ENCODE measurements at places on chromosomes 6 and 20. TPM values are rescaled to one million over a fixed set of nuclear protein-coding genes. Genes with fewer than 3 reads are reported as not detected.

The OSER1 gene
- total RNA-seq, result 34.2 TPM

The AVP gene
- not detected for total RNA-seq

DNA sequence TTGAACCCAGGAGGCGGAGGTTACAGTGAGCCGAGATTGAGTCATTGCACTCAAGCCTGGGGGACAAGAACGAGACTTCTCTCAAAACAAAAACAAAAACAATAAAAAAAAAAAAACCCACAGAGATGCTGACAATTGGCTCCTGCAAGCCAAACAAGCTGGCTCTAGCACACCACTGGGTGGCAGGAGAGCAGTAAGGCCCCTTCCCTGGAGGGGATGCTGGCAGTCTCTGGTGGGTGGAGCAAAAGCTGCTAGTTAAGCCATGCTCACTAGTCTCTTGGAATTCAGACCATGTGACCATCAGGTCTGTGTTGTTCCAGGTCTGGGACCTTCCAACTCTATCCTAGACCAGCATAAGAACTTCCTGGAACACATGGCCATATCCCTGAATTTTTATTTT, 18.9 kb upstream of the DSN1 start:
- peaks cover 7% of the 10 kb centered on the region for H3K36me3 ChIP-seq
- no peak overlapping the region for H3K27ac ChIP-seq
- H3K4me1 ChIP-seq, result no peaks in the 10 kb centered on the region
- peak; percentile 73 for DNase-seq
- no peaks in the 10 kb centered on the region for H3K27me3 ChIP-seq
- no peak overlapping the region for H3K4me3 ChIP-seq

- H3K4me1 ChIP-seq, result no peaks in the 10 kb centered on the region
- no peaks in the 10 kb centered on the region for H3K27me3 ChIP-seq
- no peak overlapping the region for H3K27ac ChIP-seq
- no peaks in the 10 kb centered on the region for H3K36me3 ChIP-seq
- no peak for DNase-seq
- no peak overlapping the region for H3K4me3 ChIP-seq
Observed at GRCh38 chr6:33694977-33695376, 16.5 kb downstream of the UQCC2 start.

GRCh38 chr6:109118337-109118736, 23.0 kb downstream of the CEP57L1 start:
- H3K36me3 ChIP-seq, result no peaks in the 10 kb centered on the region
- no peaks in the 10 kb centered on the region for H3K27me3 ChIP-seq
- H3K4me3 ChIP-seq, result no peak overlapping the region
- peaks cover 2% of the 10 kb centered on the region for H3K4me1 ChIP-seq
- DNase-seq, result no peak

The CLVS2 gene
- total RNA-seq, result not detected

- no peaks in the 10 kb centered on the region for H3K27me3 ChIP-seq
- no peak for DNase-seq
- H3K4me3 ChIP-seq, result no peak overlapping the region
- no peaks in the 10 kb centered on the region for H3K36me3 ChIP-seq
- H3K4me1 ChIP-seq, result no peaks in the 10 kb centered on the region
Observed at GRCh38 chr20:11755071-11755841, 162.4 kb upstream of the BTBD3 start.

The EGFL8 gene
- 20.7 TPM for total RNA-seq

DNA sequence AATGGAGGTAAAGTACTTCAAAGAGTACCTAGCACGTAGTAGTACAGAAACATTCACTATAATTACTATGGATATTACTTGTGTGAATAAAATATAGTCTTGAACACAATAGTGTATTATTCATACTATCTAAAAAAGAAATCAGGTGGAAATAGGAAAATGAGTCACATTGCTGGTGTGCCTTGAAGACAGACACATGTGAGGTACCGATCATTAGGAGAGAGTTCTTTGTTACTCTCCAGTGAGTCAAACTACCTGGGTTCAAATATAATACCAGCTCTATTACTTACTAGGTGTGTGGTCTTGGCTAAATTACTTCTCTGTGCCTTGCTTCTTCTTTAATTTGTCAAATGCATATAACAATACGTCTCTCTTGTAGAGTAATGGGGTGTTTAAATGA, 50.8 kb upstream of the BEND6 start:
- H3K27me3 ChIP-seq, result no peaks in the 10 kb centered on the region
- no peak overlapping the region for H3K4me3 ChIP-seq
- no peak overlapping the region for H3K27ac ChIP-seq
- H3K36me3 ChIP-seq, result no peaks in the 10 kb centered on the region
- H3K4me1 ChIP-seq, result no peaks in the 10 kb centered on the region

DNA sequence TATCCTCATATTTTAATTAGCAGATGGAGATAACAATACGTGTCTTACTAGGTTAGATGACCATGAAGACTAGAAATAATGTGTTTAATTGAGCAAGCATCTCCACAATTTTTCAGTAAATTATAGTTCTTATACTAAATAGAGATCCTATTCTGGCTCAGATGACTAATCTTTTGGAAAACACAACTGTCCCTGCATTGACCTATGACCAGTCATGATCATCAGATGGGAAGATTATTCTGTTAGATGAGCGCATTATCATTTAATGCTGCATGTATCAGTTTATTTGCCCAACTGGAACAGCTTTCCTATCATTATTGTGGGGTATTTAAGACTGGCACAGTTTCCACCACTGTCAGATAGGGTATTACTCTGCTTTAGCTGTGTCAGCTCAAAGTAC, 185.5 kb downstream of the MOXD1 start:
- DNase-seq, result no peak
- H3K4me1 ChIP-seq, result no peaks in the 10 kb centered on the region
- H3K27ac ChIP-seq, result no peak overlapping the region
- no peaks in the 10 kb centered on the region for H3K36me3 ChIP-seq
- H3K27me3 ChIP-seq, result no peaks in the 10 kb centered on the region

The TRIM39 gene
- 15.5 TPM for total RNA-seq

DNA sequence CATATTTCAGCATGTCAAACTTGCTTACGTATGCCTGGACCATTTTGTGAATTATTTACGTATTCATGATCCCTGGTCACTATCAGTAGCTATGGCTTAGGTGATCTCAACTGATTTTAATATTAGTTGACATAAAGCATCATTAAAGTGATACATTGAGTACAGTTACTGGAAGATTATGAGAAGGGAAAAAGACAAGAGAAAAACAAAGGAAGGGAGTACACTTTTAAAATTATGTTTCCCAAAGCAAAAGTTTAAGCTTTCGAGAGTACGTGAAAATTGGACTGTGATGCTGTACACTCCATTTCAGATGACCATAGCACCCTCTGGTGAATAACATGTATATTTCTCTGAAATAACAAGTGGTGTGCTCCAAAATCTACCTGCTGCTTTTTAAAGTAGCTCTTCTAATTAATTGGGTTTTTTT, 215.0 kb upstream of the HSF2 start:
- no peak overlapping the region for H3K27ac ChIP-seq
- no peak for DNase-seq
- no peaks in the 10 kb centered on the region for H3K27me3 ChIP-seq
- H3K4me1 ChIP-seq, result no peaks in the 10 kb centered on the region
- H3K4me3 ChIP-seq, result peak overlapping the region; percentile 48

- no peaks in the 10 kb centered on the region for H3K36me3 ChIP-seq
- no peaks in the 10 kb centered on the region for H3K4me1 ChIP-seq
- no peak overlapping the region for H3K4me3 ChIP-seq
- no peak overlapping the region for H3K27ac ChIP-seq
Observed at GRCh38 chr6:149112976-149113375, 204.5 kb upstream of the TAB2 start.

The SIRPD gene
- total RNA-seq, result 0.30 TPM

The CENPQ gene
- total RNA-seq, result 4.2 TPM

GRCh38 chr6:122530440-122531046, 58.9 kb upstream of the SERINC1 start:
- no peaks in the 10 kb centered on the region for H3K36me3 ChIP-seq
- no peaks in the 10 kb centered on the region for H3K4me1 ChIP-seq
- no peak overlapping the region for H3K4me3 ChIP-seq
- no peak overlapping the region for H3K27ac ChIP-seq
- peaks cover 1% of the 10 kb centered on the region for H3K27me3 ChIP-seq
- DNase-seq, result no peak

- no peaks in the 10 kb centered on the region for H3K27me3 ChIP-seq
- H3K27ac ChIP-seq, result no peak overlapping the region
- H3K36me3 ChIP-seq, result no peaks in the 10 kb centered on the region
- no peaks in the 10 kb centered on the region for H3K4me1 ChIP-seq
- H3K4me3 ChIP-seq, result no peak overlapping the region
Observed at GRCh38 chr6:28446818-28447511, 3.7 kb upstream of the ZSCAN23 start.

GRCh38 chr6:42257614-42258013, 40.0 kb upstream of the MRPS10 start:
- no peak overlapping the region for H3K27ac ChIP-seq
- no peaks in the 10 kb centered on the region for H3K27me3 ChIP-seq
- no peak overlapping the region for H3K4me3 ChIP-seq
- no peak for DNase-seq

GRCh38 chr6:15365273-15365687, 119.4 kb downstream of the JARID2 start:
- H3K4me1 ChIP-seq, result no peaks in the 10 kb centered on the region
- no peak overlapping the region for H3K27ac ChIP-seq
- H3K4me3 ChIP-seq, result no peak overlapping the region
- no peaks in the 10 kb centered on the region for H3K27me3 ChIP-seq
- DNase-seq, result peak; percentile 83
- no peaks in the 10 kb centered on the region for H3K36me3 ChIP-seq

The MEI4 gene
- 0.12 TPM for total RNA-seq

The GSTA3 gene
- total RNA-seq, result not detected

DNA sequence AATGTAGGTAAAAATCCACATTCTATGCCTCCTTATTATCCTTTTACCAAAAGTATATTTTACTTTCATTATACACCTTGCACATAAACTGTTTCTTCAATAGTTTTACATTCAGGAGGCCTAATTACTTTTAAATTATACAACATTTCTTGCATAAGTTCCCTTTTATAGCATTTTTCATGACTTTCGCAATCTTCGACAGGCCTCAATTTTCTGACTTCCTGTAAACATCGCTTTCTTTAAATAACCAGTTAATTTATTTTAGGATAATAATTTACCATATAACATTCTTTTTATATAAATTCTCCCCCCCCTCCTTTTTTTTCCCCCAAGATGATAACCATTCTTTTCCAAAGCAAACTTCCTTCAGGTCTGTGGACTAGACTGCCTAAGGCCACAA, 9.2 kb downstream of the SLC35A1 start:
- no peak overlapping the region for H3K27ac ChIP-seq
- DNase-seq, result no peak
- H3K4me1 ChIP-seq, result no peaks in the 10 kb centered on the region
- H3K36me3 ChIP-seq, result no peaks in the 10 kb centered on the region
- H3K27me3 ChIP-seq, result no peaks in the 10 kb centered on the region

- no peaks in the 10 kb centered on the region for H3K4me1 ChIP-seq
- no peak within 1 kb of the TSS for H3K27ac ChIP-seq
- no peak for DNase-seq
- no peak within 1 kb of the TSS for H3K4me3 ChIP-seq
- H3K27me3 ChIP-seq, result no peaks in the 10 kb centered on the region
- H3K36me3 ChIP-seq, result no peaks in the 10 kb centered on the region
Observed at GRCh38 chr20:44355498-44356352, at the start of gene HNF4A. HNF4A (plus strand) TSS chr20:44355699; CDS start chr20:44355805, 106 bp downstream.

DNA sequence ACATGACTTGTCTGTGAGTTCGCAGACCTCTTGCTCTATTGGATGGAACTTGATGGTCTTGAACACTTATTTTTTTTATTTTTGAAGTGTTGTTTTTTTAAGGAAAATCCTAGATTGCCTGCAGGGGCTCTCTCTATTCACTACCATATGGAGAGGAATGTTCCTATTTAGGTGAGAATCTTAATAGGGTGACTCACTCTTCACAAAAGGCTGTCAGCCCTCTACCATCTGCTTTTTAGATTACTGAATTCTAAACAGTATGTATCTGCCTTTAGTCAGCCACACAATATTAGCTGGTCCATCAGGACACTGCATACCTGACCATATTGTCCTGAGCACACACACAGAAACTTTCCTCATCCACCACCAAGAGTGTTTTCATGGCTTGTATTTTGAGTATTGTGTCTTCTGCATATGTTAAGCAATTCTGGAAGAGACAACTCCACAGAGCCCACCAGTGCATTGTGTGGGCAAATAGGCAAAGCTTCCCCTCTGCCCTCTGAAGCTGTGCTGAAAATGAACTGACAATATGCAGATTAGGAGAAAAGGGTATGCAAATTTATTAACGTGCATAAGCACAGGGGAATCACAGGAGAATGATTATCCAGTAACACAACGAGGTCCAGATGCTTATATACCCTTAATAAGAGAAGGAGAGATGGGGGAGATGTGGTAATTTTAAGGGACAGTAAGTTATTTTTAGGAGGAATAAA, 6.6 kb upstream of the BTBD9 start:
- H3K4me3 ChIP-seq, result no peak overlapping the region
- no peaks in the 10 kb centered on the region for H3K36me3 ChIP-seq
- no peaks in the 10 kb centered on the region for H3K4me1 ChIP-seq
- no peaks in the 10 kb centered on the region for H3K27me3 ChIP-seq
- H3K27ac ChIP-seq, result no peak overlapping the region
- no peak for DNase-seq

- H3K4me3 ChIP-seq, result no peak overlapping the region
- DNase-seq, result peak; percentile 36
Observed at GRCh38 chr20:63277466-63278272, 5.1 kb downstream of the ARFGAP1 start.

- no peaks in the 10 kb centered on the region for H3K27me3 ChIP-seq
- no peak overlapping the region for H3K4me3 ChIP-seq
- no peak overlapping the region for H3K27ac ChIP-seq
- no peak for DNase-seq
Observed at GRCh38 chr6:33343953-33344611, 26.5 kb upstream of the ZBTB22 start.

DNA sequence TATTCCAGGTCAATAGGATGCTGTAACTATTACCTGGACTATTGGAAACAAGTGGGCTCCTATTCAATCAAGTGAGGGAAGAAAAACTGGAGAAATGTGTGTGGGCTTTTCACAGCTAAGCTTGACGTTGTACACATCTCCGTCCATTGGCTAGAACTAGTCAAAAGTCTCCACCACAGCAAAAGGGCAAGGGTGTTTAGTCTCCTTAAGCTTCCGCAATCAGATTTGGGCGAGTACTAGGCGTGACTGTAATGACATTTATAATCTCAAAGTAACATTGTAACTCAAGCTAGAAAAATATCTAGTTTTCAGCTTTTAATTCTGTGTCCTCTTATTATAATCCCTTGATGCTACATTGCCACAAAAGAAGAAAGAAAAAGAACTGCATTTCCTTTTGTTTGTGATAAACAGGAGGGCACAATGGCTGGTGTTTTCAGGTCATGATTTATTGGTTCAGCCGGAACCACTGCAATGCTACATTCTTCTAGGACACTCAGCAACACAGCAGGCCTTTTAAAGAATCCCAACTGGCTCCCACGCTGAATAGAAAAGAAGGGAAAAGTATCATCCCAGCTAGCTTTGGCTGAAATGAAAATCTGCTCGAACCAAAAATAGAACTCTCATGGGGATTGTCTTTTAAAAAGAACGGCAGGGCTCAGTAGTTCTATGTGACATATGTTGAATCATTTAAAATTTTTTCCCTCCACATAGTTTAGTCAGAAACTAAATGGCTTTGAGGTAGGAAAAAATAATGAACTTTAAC, 387.7 kb downstream of the BTBD3 start:
- no peak for DNase-seq
- no peaks in the 10 kb centered on the region for H3K4me1 ChIP-seq
- H3K4me3 ChIP-seq, result no peak overlapping the region
- H3K36me3 ChIP-seq, result no peaks in the 10 kb centered on the region
- H3K27me3 ChIP-seq, result no peaks in the 10 kb centered on the region

Data from aorta (tissue), 5 donors.